Left colon (tissue), 2 donors: ENCODE measurements at places on chromosomes 5 and 9. TPM values are rescaled to one million over a fixed set of nuclear protein-coding genes. Genes with fewer than 3 reads are reported as not detected.

DNA sequence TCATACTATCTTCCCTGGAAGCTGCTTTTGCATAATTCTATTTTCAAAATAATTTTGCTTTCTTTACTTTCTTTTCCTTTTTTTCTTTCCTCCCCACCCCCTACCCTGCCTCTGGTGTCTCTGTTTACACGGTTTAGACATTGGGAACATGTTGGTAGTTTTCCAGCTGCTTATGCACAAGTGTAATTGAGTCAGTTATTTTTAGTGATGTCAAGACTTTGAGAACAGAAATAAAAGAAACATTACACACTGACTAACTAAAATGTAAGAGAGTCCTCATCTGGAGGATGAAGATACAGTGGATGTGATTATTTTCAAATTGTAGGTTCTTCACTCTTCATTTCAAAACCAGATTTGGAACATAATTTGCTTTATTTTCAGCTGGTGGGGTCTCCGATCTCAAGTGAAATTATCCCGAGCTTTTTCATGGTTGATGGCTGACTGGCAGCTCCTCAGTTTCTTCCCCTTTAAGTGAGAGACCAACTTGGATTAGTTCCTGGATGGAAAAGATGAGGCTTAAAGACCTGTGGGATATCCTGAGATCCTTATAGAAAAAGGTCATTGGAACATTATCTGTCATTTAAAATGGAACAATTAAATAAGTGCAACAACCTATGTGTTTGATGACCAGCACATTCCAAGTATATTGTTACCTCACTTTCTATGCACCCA is 154.4 kb upstream of the ZNF462 start:
- DNase-seq, result no peak

DNA sequence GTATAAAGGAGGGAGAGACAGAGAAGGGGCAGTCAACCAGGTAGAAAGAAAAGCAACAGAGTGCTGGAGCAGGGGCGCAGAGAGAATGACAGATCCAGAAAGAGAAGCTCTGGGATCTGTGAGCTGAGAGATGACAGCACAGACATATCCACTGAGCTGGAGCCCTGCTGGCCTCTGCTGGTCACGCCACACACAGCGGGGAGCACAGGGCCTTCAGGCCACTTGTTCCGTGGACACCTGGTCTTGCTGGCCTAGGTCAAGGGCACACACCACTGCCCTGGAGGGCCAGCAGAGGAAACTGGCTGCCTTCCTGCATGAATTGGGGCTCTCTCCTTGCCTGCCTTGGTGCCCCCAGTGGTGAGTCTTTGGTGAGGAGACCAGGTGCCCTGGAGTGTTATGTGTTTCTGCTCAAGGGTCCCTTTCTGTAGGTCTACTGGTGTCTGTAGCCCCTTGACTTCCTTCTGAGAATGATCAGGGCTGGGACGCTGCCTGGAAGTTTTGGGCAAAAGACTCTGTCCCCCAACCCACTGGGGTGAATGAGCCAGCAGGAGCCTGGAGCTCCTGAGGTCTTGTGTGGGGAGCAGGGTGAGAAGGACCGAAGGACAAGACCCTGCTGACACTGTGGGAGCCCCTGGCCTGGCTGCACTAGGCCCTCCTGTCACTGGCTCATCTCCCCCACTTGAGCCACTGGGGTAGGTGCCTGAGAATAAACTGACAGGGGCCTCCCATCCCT is 59.2 kb upstream of the ADAMTS2 start:
- no peak for DNase-seq

DNA sequence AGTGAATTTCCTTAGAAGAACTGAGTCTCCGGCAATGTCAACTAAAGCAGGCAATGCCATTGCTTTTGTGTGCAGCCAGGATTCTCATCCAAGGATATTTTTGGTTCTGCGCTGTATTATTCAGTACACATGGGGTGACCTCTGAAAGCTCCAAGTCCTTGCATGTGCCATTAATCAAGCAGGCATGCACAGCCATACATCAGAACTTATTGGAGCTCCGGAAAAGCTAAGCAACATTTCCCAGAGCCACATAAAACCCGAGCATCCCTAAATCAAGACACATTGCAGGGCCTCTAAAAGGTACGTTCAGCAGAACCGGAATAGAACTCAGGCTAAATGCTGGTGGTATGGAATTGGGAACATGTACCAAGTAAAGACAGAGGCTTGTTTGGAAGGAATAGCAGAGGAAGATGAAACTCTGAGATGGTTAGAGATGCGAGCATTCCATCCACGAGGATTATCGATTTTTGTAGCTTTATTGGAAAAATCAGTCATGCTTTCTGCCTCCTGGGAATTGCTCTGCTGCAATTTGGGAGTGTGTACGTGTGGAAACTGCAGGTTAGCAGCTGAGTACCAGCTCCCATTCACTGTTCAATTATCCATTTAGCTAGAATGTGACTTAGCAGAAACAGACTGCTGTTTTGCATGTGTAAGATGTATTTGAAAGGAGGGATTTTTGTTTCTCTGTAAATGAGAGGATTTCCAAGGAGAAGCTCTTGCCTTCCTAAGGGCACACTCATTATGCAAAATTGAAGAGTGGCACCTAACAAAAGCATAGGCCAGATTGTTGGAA is 143.7 kb upstream of the WWC1 start:
- DNase-seq, result no peak

GRCh38 chr9:34654323-34655051 is 2.5 kb downstream of the IL11RA start:
- peak; percentile 51 for DNase-seq

GRCh38 chr9:126745574-126746411 is 59.0 kb upstream of the ZBTB43 start:
- no peak for DNase-seq

- no peak for DNase-seq
Observed at GRCh38 chr5:17415321-17415758, 82.7 kb upstream of the TAF11L2 start.

- DNase-seq, result no peak
Observed at GRCh38 chr5:169442403-169442874, 141.1 kb upstream of the SPDL1 start.

DNA sequence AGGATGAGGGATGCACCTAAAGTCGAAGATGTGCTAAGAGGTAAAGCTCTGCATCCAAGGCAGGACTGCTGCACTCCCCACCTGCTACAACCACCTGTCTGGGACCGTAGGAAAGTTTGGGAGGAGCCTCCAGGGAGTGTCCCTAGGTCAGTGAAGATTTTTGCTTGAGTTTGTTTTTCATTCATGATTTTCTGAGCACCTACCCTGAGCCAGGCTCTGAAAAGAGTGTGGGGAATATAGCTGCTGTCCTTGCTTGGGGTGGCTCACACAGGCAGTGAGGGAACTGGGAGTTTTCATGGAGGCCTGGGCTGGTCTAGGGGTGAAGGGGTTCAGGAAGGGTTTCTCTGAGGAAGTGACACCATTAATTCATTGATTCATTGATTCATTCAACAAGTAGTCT is 48.9 kb downstream of the SAR1B start:
- DNase-seq, result peak; percentile 8

DNA sequence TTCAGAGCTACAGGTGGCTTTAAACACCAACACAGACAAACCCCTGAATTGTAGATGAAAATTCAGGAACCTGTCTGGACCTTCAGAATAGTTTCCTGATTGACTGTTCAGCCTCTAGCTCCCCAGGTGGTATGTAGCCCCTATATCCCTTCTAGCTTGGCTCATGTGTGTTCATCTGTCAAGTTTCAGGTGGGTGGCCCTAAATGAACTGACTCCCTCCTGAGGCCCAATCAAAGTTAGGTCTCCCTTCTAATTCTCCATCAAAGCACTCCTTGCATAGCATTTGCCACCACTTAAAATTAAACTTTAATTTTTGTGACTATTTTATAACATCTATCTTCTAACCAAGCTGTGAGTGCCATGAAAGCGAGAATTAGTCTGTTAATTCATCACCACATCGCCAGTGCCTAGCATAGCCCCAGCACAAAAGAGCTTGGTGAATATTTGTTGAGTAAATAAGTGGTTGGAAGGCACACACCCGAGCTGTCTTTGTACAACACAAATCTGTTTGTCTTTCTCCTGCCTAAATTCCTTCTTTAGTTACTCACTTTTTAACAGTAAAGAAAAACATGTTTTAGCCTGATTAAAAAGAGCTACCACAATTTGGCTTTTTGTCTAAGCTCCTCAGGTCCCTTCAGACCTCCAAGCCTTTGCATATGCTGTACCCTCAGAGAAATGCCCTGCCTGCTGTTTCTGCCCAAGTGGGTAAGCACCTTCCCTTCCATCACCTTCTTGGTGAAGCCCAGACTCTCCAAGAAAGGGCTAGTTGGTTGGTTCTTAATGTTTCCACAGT is 138.1 kb upstream of the HMHB1 start:
- DNase-seq, result no peak

DNA sequence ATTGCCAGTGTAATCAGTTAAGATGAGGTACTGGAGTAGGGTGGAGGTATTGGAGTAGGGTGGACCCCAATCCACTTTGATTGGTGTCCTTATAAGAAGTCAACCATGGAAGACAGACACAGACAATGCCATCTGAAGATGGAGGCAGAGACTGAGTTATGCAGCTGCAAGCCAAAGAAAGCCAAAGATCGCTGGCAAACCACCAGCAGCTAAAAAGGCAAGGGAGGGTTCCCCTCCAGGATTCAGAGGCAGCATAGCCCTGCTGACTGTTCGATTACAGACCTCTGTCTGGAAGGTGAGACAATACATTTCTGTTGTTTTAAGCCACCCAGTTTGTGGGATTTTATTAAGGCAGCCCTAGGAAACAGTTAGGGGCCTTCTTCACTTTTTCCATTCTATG is 30.5 kb upstream of the CKMT2 start:
- DNase-seq, result no peak

GRCh38 chr9:122008559-122008958 is 84.5 kb downstream of the TTLL11 start:
- DNase-seq, result no peak

GRCh38 chr9:96022445-96023051 is 147.1 kb downstream of the ERCC6L2 start:
- peak; percentile 33 for DNase-seq

- no peak for DNase-seq
Observed at GRCh38 chr9:83435301-83435700, 102.9 kb downstream of the FRMD3 start.

- no peak for DNase-seq
Observed at GRCh38 chr5:154472871-154473580, 5.0 kb downstream of the HAND1 start.

DNA sequence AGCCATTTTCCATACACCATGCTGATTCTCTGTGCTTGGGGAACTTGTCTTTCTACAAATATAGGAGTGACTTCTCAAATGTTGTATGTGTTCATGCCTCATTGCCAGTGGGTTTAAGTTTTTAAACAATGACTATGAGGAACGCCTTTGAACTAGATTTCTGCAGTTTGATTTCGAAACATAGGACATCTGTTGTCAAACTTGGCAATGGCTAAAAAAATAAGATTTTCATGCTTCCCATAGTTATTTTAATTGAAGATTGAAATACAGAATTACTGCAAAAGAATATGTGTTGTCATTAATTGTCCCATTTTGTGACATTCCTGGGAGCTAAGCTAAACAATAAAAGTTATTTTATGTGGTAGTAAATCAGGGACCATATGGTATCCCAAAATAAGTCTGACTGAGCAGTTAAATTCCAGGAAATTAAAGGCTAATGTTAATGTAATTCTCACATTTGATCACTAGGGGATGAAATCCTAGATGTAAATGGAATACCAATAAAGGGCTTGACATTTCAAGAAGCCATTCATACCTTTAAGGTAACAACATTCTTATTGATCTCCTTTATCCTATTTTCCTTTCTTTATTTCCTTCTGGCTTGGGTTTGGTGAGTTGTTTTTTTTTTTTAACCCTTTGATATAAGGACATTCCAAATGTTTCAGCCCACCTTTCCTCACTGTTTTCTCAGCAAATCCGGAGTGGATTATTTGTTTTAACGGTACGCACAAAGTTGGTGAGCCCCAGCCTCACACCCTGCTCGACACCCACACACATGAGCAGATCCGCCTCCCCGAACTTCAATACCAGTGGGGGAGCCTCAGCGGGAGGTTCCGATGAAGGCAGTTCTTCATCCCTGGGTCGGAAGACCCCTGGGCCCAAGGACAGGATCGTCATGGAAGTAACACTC is 116.7 kb downstream of the GOLPH3 start:
- no peak for DNase-seq

GRCh38 chr9:128125580-128126354 is 1.8 kb downstream of the PTGES2 start:
- peak; percentile 24 for DNase-seq

DNA sequence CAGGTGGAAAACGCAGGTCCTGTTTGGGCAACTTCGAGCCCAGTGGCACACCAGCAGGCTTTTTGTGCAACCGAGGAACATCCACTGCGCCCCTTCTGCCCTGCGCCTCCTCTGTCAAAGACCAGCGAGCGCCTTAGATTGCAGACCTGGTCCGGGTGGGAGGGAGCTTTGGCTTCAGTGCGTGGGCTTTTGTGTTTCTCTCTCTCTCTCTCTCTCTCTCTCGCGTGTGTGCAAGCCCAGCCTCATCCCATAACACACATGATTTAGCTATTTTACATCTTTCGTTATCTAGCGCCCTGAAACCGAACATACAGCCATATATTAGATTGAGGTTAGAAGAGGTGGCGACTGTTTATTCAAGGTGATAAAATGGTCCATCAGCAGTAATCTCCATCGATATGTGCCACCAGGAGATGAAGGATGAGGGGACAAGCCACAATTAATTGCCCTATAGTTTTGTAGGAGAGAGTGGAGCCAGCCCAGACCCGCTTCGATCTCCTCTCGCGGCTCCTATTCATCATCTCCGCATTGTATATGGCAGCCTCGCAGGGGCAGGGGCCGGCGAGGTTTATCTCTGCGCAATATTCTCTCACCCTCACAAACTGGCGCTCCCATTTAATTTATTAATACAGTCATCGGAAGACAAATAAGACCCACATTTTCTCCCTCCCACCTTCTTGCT is 5.3 kb downstream of the PRDM6 start:
- no peak for DNase-seq

DNA sequence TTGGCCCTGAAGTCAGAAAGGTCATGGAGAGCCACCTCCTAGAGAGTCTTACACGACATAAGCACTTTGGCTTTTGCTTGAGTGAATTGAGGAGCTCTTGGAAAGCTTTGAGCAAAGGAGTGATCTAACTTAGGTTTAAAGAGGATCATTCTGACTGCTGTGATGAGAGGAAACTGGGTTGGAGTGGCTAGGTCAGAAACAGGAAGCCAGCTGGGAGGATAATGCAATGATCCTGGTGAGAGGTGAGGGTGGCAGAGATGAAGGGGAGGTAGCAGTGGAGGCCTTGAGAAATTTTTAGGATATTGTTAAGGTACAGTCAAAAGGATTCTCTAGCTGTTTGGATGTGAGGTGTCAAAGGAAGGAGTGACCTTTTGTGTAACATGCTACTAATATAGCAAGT is 32.2 kb upstream of the ROPN1L start:
- no peak for DNase-seq

GRCh38 chr9:104795857-104796256 is 31.9 kb downstream of the NIPSNAP3B start:
- DNase-seq, result no peak

The MLLT3 gene
- 62.7 TPM for total RNA-seq

The NR5A1 gene
- total RNA-seq, result not detected

The CFAP157 gene
- total RNA-seq, result not detected

The GFPT2 gene
- total RNA-seq, result 1.5 TPM

The PCDHGA4 gene
- total RNA-seq, result 0.37 TPM

The WDR38 gene
- not detected for total RNA-seq

The NTNG2 gene
- 0.75 TPM for total RNA-seq

The SLC1A3 gene
- 2.2 TPM for total RNA-seq

The BASP1 gene
- total RNA-seq, result 5.0 TPM
